ENCODE measurements at places on chromosomes 3 and 15. TPM values are rescaled to one million over a fixed set of nuclear protein-coding genes. Genes with fewer than 3 reads are reported as not detected.
A peak's percentile ranks its signal among the peaks of the same experiment; 100 is the strongest.

- peaks cover 21% of the 10 kb centered on the region for H3K4me1 ChIP-seq
- DNase-seq = peak; percentile 73
- no peaks in the 10 kb centered on the region for H3K36me3 ChIP-seq
- H3K4me3 ChIP-seq = no peak overlapping the region
- H3K27me3 ChIP-seq = no peaks in the 10 kb centered on the region
Measured at GRCh38 chr15:29945943-29946596, 123.8 kb upstream of the TJP1 start.

DNA sequence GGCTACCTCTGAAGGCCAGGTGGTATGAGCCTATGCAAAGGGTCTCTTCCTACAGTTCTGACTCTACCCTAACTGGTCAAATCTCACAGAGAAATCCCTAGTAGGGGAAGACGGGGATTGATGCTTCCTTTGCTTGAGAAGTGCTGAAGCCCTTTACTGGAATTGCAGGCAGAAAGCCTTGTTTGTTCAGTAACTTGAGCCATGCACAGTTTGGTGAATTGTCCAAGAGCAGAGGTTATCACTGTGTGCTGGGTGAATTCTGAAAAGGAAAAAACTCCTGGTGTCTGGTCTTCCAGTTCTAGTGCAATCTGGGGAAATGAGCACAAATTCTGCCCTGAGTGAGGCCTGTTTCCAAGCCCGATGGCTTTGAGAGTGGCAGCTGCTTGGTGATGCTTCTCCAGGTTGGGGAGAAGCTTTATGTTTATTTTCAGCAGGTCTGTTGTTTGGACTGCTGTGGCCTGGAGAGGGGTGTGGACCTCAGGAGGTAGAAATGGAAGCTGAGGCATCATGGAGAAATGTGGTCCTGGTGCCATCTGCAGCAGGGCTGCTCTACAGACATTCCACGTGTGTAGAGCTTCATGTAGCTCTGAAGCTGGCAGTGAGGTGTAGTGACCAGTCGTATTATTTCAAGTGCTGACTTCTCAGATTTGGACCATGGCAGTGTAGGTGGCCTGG lies 60.9 kb downstream of the ARNT2 start:
- H3K27ac ChIP-seq = no peak overlapping the region
- no peaks in the 10 kb centered on the region for H3K4me1 ChIP-seq
- DNase-seq = no peak
- no peak overlapping the region for H3K4me3 ChIP-seq
- H3K36me3 ChIP-seq = no peaks in the 10 kb centered on the region

DNA sequence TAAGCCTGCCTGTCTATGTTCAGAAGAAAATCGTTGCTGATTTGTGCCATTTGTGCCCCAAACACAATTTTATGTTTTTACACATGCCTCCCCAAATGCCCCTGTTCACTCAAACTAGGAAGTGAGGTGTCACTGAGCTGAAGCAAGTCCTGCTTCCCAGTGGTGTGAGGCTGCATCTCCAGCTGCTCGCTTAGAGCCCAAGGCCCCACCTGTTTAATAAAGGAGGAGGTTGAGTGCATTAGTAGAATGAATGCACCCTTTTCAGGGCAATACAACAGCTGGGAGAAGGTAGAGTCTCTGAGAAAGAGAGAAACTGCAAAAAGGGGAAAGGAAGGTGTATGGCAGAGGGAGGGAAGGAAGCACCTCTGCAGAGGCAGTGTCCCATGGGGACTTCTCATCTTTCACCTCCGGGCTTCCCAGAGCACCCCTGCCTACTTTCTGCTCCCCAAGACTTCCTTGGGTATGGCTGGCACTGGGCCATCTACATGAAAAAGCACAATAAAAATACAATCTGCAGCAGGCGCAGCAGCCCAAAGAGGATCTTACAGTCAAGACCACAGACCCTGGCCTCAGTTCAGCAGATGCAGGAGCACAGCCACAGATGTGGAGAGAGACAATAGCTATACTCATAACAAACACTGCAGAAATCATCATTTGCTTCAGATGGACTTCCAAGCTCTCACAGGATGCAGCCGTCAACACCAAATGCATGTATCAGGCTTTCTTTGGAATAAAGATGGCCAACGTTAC lies 165.9 kb downstream of the POLR2M start:
- H3K27ac ChIP-seq = no peak overlapping the region
- peaks cover 20% of the 10 kb centered on the region for H3K4me1 ChIP-seq
- no peak for DNase-seq
- H3K4me3 ChIP-seq = no peak overlapping the region
- H3K27me3 ChIP-seq = no peaks in the 10 kb centered on the region

GRCh38 chr3:188046561-188047211 lies 107.3 kb upstream of the LPP start:
- H3K4me3 ChIP-seq = no peak overlapping the region
- no peak for DNase-seq
- no peaks in the 10 kb centered on the region for H3K36me3 ChIP-seq
- H3K27ac ChIP-seq = no peak overlapping the region
- H3K27me3 ChIP-seq = no peaks in the 10 kb centered on the region
- peaks cover 6% of the 10 kb centered on the region for H3K4me1 ChIP-seq

EOMES gene
- polyA plus RNA-seq = 1.6 TPM

DNA sequence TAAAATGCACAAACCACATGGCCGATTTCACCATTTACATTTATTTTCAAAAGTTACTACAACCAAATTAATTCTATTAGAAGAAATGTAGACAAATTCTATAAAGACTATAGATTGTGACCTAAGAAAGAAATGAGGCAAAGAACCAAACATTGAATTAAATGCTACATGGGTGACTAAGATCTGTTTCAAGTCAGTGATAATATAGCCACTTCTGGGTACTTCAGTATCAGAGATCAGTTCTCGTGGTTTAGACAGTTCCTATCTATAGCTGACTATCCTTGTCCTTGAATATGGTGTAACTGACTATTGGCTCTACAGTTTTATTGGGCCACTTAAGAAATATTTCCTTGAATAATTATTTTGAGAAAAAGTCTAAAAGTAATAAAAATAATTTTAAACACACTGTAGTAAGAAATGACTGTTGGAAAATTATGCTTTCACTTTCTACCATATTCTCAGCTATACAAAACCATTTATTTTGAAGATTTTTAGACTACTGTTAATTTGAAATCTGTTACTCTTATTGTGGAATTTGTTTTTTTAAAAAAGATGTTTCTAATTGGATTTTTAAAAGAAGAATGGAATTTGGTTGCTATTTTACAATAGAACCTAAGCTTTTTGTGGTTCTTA lies 14.1 kb downstream of the KCNMB3 start:
- peaks cover 3% of the 10 kb centered on the region for H3K36me3 ChIP-seq
- no peak overlapping the region for H3K4me3 ChIP-seq
- no peak overlapping the region for H3K27ac ChIP-seq
- no peaks in the 10 kb centered on the region for H3K27me3 ChIP-seq
- no peaks in the 10 kb centered on the region for H3K4me1 ChIP-seq
- DNase-seq = no peak

GRCh38 chr3:45536316-45536715 lies 58.2 kb upstream of the LIMD1 start:
- no peak for DNase-seq
- H3K36me3 ChIP-seq = peaks cover 11% of the 10 kb centered on the region
- peaks cover 9% of the 10 kb centered on the region for H3K4me1 ChIP-seq
- H3K27ac ChIP-seq = no peak overlapping the region

GRCh38 chr3:127758013-127758412 lies 64.3 kb downstream of the MGLL start:
- H3K36me3 ChIP-seq = peaks cover 2% of the 10 kb centered on the region
- no peaks in the 10 kb centered on the region for H3K4me1 ChIP-seq
- no peak overlapping the region for H3K27ac ChIP-seq
- DNase-seq = no peak

DNA sequence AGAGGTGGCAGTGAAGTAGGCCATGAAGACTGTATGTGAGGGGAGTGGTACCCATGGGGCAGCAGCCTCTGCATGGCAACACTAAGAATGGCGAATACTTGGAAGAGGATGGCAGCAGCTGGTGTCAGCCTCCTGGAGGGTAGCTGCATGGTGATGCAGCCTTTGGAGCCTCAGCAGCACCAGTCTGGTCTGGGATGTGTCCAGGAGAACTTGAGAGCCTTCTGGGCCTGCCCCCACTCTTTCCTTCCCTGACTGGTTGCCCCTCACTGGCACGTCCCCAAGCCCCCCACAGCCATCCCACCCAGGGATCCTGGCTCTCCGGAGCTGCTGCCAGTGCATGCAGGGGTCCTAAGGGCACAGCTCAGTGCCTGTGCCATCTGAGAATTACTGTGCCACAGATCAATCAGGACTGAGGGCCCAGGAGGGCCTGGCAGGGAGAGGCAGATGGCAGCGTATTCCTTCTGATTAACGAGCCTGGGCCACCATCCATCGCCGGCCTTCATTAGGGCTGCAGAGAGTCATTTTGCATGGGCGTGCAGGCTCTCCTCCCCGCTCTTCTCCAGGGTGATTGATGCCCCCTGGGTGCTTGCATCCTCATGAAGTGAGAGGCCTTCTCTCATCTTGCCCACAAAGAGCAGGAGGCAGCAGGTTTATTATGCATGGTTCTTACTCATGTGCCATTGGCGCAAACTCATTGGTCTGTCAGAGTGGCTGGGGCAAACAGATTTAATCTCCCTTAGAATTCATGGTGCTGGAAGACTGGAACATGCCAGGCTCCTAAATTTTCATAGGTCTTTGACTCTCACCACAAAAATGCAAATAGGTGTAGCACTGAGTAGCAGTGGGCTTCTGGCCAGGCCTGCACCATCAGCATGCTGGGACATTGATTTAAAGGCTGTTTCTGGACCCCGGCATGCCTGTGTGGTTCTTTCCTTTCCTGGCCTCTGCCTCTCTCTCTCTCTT lies 116.8 kb downstream of the EPHB1 start:
- no peaks in the 10 kb centered on the region for H3K27me3 ChIP-seq
- H3K4me1 ChIP-seq = no peaks in the 10 kb centered on the region
- H3K36me3 ChIP-seq = no peaks in the 10 kb centered on the region
- no peak for DNase-seq

DNA sequence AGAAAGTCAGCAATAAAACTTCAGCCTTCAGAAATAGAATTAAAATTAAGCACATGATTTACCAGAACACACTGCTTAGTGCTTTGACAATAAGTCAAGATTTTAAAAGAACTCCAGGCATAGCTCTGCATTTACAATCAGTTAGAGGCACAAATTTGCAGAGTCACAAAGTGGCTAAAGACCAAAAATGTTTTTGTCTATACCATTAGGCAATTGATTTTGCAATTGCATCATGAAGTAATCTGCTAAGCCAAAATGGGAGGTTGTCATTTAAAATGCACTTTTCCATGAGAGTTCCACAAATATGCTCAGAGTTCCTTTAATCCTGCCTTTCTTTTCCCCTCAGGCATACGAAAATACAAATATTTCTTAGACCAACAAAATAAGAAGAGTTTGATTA lies 10.1 kb upstream of the DCP1A start:
- H3K27me3 ChIP-seq = no peaks in the 10 kb centered on the region
- peaks cover 7% of the 10 kb centered on the region for H3K4me1 ChIP-seq
- H3K36me3 ChIP-seq = no peaks in the 10 kb centered on the region
- no peak overlapping the region for H3K27ac ChIP-seq

GATM gene
- 1.2 TPM for polyA plus RNA-seq

DNA sequence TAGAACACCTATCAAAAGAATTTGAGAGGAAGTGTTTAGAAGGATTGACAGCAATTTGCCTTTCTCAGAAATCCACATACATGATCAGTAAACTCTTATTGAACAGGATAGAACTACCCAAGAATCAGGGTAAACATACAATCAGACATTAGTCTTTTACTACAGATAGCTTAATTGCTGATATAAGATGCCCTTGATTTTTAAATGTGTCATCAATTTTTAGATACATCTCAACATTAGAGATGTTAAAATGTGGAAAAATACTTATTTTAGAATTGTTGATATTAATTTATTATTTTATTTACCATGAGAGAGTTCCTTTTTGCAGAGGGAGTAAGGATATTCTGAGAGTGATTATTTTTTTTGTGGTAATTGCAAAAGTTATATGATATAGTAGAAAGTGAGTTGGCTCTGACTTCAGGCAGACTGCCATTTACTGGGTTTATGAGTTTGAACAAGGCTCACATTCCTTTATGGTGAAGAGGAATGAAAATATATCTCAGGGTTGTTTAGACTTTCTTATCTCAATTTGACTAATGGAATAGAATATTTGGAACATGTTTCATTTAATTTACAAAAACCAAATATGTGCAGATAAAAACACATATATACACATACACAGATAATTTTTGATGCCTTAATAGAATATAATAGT lies 302.8 kb upstream of the GOLIM4 start:
- no peaks in the 10 kb centered on the region for H3K27me3 ChIP-seq
- no peak overlapping the region for H3K4me3 ChIP-seq
- no peak overlapping the region for H3K27ac ChIP-seq
- H3K4me1 ChIP-seq = no peaks in the 10 kb centered on the region
- no peak for DNase-seq
- H3K36me3 ChIP-seq = no peaks in the 10 kb centered on the region

DNA sequence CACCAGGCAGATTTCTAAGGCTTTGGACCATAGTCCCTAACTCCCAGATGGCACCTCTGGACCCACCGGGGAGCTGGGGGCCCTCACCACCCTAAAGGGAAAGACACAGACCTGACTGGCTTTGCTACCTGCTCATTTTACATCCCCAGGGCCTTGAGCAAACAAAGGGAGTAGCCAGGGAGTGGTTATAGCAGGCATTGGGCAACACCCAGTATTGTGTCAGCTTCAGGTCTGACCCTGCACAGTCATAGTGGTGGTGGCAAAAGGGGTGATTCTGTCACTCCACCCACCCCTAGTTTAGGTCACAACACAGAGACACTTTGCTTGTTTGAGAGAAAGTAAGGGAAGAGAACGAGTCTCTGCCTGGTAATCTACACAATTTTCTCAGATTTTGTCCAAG lies 352.5 kb downstream of the DIPK2A start:
- H3K27ac ChIP-seq = no peak overlapping the region
- no peak overlapping the region for H3K4me3 ChIP-seq
- DNase-seq = no peak
- peaks cover 4% of the 10 kb centered on the region for H3K4me1 ChIP-seq

GRCh38 chr3:27345045-27345444 lies 24.1 kb downstream of the NEK10 start:
- H3K36me3 ChIP-seq = no peaks in the 10 kb centered on the region
- no peaks in the 10 kb centered on the region for H3K27me3 ChIP-seq
- peaks cover 23% of the 10 kb centered on the region for H3K4me1 ChIP-seq

DNA sequence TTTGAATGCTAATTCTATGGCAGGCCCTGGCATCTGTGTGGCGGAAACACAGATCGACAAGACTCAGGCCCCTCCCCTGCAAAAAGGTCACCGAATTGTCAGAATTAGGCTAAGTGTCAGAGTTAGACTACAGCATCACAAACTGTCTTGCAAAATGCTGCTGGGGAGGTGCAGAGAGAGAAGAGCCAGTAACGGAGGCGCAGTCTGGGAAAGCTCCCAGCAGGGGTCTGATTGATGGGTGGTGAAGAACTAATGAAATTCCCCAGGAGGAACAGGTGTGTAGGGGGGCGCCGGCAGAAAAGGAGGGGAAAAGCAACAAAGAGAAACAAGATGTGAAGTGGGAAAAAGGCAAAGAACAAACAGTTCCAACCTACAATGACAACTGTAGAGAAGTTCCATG lies 72.7 kb upstream of the TAMM41 start:
- H3K4me3 ChIP-seq = no peak overlapping the region
- no peaks in the 10 kb centered on the region for H3K4me1 ChIP-seq
- H3K27ac ChIP-seq = no peak overlapping the region
